ENCODE measurements at places on chromosomes 4 and X.

- no peak for DNase-seq
Observed at GRCh38 chr4:88893961-88894360, 163.0 kb downstream of the FAM13A start.

- DNase-seq: no peak
Observed at GRCh38 chr4:108297605-108298004, 128.9 kb upstream of the LEF1 start.

GRCh38 chr4:173506597-173507211, 23.3 kb downstream of the HAND2 start:
- DNase-seq: no peak

DNA sequence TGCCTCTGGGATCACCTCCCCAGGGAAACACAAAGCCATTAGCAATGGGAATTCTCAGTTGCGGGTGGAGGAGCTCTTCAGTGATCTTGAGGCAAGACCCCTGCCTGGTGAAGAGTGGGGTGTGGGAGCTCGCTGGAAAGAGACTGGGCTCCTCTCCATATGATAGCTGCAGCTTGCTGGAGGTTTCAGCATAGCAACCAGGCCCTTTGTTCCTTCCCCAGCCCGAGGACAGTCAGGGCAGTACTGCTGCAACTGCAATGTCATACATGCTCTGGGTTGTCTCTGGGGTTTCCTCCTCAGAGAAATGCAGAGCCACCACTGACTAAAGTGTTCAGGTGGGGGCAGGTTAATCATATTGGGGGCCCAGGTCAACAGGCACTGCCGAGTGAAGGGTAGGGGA, 81.3 kb downstream of the ARHGAP24 start:
- DNase-seq: no peak

DNA sequence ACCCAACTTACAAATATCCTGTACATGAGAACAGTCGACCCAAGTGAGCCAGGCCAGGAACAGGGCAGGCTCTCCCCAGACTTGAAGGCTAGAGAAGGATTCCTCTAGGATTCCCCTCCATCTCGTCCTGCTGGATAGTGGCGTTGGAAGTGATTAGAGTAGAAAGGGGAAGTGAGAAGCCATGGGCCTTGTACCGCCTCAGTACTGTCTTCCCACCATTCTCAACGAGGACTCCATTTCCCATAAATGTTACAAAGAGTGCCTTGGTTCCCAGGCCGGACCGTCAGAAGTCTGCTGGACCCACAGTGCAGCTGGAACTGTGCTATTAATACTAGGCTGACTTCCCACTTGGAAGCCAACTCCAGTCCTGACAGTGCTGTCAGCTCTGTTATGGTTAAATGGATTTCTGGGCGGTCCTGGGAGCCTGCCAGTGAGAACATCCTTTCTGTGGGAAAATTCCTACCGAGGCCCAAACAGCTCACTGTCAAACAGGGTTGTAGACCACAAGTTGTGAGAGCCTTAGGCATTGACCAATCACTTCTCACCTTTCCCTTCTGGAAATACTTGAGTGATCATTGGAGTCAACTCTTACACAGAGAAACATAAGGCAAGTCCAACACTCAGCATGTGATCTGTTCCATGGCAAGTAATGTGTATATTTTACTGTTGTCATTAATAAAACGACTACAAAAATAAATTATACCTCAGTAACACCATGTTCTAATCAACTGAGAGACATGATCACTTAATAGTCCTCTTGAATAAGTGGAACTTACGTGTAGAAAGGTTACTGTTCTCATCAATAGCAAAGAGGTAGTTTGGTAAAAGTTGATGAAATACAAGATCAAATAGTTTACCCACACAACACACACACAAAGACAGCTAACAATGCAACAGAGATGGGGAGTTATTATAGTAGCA, 58.4 kb downstream of the AMELX start:
- peak; percentile 58 for DNase-seq

All from Peyer's patch (tissue), 4 donors.